ENCODE measurements at places on chromosomes 2 and 18.

DNA sequence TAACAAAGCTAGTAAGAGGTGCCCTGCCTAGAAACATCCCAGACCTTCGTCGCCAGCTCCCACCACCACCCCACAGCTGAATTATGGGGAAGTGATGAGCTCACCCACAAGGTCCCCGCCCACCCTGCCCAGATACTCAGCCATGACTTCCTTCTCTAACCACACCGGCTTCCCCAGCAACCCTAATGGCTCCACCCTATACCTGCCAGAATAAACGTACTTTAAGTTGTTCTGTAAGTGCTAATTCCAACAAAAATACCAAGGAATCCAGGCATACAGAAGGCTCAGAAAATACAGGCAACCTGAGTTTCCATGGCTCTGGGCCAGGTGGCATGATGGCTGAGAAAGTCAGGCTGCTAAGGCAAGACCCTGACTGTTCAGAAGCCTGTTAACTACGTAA lies 39.1 kb downstream of the TMEM163 start:
- DNase-seq: peak; percentile 44

DNA sequence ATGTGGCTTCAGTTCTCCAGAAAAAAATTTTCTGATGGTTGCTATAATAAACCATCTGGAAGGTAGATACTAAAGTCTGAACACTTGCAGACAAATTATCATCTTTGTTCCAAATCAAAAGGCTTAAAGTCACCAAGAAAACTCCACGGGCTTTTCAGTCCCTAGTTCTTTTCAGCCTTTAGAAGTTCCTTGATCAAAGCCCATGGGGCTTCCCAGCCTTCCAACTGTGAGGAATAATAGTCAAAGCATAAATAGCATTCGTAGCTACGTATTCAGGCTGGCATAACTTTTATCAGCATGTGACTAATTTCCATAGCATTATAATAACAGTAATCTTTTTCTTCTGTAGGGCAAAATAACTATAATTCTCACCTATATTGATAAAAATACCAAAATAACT lies 13.9 kb downstream of the SCG2 start:
- no peak for DNase-seq

- peak; percentile 23 for DNase-seq
Measured at GRCh38 chr18:27599202-27599829, 414.2 kb upstream of the CHST9 start.

DNA sequence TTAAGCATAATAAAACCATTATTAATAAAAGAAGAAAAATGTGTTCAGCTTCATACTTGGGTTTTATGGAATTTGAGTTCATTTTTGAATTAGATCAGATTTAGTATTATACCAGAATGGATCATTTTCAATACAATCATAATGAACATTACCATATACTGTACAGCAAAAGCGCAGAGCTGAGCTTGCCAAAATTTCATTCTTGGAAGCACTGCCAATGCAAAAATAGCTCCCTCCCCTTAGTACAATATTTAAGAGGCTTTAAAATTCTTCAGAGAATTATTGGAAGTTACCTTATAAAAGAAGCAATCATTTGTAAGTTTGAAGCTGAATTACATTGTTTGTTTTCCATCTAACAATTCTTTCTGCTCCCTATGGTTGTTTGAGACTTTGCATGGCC lies 938.1 kb upstream of the SLC39A10 start:
- no peak for DNase-seq

GRCh38 chr18:31566576-31567306 lies 24.9 kb upstream of the TTR start:
- no peak for DNase-seq

DNA sequence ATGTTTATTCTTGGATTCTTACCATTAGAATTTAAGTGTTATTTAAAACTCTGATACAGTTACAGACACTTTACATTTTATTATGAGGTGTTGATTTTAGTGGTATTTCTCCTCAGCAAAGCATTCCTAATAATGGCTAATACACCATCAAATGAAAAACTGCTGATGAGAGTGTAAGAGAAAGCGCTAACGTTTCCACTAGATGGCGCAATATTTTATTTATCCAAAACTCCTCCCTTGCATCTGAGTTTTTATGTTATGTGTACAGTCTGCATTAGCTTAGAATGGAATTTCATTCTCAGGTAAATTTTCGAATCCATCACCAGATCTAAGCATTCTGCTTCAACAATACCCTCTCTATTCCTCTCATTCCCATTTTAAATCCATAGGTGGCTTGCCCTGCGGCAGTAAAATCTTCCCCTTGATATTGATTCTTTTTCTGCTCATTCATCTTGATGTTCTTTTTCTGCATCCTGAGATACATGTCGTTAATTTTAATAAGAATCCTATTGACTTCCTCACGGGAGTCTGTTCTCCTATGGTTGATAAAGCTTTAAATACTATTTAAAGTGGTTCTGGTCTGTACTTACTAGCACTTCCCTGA lies 53.9 kb downstream of the PRKRA start:
- DNase-seq: peak; percentile 55

DNA sequence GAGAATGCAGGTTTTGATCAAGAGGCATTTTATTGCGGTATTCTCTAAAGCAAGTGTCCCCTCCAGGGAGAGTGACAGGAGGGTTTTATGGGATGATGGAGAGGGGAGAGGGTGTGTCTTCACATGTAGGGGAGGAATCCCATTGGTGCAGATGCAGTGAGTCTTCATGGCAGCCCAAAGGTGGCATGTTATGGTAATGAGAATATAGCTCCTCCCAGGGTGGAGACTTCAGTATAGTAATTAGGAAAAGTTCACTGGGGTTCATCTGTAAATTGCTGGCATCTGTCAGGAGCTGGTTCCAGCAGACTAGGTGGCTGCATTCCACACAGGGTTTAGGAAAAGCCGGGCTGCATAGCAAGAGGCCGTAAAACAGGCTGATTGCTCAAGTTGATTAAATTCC lies 230.7 kb upstream of the CCDC68 start:
- no peak for DNase-seq

GRCh38 chr18:62545098-62545497 lies 22.3 kb downstream of the ZCCHC2 start:
- DNase-seq: no peak

GRCh38 chr2:675460-675859 lies 1.7 kb downstream of the TMEM18 start:
- DNase-seq: no peak
